ENCODE measurements at places on chromosomes 1 and 21. TPM values are rescaled to one million over a fixed set of nuclear protein-coding genes. Genes with fewer than 3 reads are reported as not detected.

DNA sequence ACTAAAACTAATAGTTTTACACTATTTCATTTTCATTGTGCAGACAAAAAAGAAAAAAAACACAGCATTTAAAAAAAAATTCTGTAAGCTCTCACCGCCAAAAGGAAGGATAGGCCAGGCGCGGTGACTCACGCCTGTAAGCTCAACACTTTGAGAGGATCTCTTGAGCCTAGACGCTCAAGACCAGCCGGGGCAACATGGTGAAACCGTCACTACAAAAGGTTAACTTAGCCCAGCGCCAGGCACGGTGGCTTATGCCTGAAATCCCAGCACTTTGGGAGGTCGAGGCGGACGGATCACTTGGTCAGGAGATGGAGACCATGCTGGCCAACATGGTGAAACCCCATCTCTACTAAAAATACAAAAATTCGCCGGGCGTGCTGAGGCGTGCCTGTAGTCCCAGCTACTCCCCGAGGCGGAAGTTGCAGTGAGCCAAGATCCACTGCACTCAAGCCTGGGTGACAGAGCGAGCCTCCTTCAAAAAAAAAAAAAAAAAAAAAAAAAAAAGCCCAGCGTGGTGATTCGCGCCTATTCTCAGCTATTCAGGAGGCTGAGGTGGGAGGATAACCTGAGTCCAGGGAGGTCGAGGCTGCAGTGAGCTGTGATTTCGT lies 14.3 kb upstream of the SPEN start:
- DNase-seq: peak; percentile 30
- H3K36me3 ChIP-seq: no peaks in the 10 kb centered on the region
- H3K27ac ChIP-seq: peak overlapping the region; percentile 98
- H3K4me3 ChIP-seq: peak overlapping the region; percentile 65

GRCh38 chr1:51541313-51542050 lies 22.4 kb upstream of the EPS15 start:
- no peaks in the 10 kb centered on the region for H3K27me3 ChIP-seq
- H3K4me3 ChIP-seq: no peak overlapping the region
- DNase-seq: no peak
- no peaks in the 10 kb centered on the region for H3K36me3 ChIP-seq

DNA sequence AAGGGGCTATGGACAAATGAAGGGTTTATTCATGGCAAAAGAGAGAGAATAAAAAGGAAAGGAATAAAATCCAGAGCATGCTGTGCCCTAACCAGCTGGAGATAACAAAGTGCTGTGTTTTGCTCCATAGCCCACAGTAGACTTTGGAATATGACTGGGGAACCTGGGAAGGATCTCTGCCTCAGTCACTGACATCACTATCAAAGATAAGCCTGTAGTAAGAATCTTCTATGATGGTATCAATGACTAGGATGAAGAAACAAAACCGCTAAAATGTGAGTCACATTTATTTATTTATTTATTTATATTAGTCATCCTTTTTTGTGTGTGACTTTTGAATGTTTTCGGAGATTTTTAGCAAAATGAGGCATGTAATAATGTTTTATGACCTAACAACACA lies 56.3 kb downstream of the NVL start:
- H3K36me3 ChIP-seq: peaks cover 63% of the 10 kb centered on the region
- no peaks in the 10 kb centered on the region for H3K4me1 ChIP-seq
- no peaks in the 10 kb centered on the region for H3K27me3 ChIP-seq

Gene APCS
- 0.29 TPM for total RNA-seq

Gene CDC20
- 224 TPM for total RNA-seq
